ENCODE measurements at places on chromosomes 11 and 22.

- no peak for DNase-seq
These were observed 4.0 kb downstream of the OR51E1 start for GRCh38 chr11:4647766-4648165.

DNA sequence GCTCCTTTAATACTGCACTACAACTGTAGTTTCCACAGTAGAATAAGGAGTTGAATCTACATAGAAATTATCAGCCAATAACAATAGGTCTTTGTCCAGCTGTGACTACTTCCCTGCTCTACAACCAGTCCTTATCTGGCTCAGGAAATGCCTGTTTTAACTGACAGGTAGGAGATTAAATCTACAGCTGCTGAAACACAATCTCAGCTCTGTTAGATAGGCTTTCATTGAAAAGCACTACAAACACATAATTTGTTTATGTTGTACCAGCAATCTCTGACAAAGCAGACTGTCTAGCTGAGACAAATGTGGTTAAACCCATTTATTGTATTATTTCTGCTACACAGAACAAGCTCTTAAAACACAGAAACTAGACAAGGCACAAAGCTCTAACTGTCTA lies 230.0 kb downstream of the SOX6 start:
- DNase-seq, result no peak

- peak; percentile 65 for DNase-seq
These were observed 8.5 kb downstream of the RAB30 start for GRCh38 chr11:83063073-83063754.

DNA sequence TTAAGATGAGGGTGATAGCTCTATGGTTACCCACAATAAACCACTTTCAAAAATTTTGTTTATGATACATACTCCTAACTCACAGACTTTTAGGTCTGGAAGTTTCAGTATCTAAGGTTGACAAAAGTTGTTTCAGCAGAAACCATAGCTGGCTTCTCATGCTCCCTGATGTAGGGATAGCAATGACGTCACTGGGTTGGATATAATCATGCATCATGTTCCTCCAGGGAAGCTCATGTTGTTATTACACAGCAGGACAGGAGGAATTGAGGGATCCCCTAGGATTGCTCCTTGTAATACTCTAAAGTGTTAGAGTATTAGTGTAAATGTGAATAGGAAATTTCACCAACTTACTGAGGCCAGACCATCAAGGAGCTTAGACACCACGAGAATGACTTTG lies 23.6 kb downstream of the APOL3 start:
- peak; percentile 27 for DNase-seq

DNA sequence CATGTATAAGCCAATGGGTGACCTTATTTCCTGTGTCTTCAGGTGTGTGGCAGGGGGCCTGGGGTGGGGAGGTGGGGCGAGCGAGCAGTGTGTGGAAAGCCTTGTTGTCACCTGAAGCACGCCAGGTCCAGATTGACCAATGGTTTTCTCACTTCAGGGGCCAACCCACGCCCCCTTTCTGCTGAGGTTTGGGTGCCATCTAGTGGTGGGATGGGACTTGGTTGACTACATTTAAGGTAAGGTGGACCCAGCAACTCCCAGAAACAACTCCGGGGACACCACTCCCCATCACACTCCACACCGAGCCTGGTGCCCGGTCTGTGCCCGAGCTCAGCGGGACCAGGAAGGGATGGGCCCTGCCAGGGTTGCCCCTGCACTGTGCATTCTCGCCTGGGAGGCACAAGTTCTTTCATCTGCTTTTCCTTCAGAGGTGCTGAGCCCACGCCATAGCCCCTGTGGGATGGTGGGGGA lies 40.0 kb downstream of the TPCN2 start:
- peak; percentile 75 for DNase-seq

- no peak for DNase-seq
These were observed 49.7 kb downstream of the ARRB1 start for GRCh38 chr11:75301601-75302345.

DNA sequence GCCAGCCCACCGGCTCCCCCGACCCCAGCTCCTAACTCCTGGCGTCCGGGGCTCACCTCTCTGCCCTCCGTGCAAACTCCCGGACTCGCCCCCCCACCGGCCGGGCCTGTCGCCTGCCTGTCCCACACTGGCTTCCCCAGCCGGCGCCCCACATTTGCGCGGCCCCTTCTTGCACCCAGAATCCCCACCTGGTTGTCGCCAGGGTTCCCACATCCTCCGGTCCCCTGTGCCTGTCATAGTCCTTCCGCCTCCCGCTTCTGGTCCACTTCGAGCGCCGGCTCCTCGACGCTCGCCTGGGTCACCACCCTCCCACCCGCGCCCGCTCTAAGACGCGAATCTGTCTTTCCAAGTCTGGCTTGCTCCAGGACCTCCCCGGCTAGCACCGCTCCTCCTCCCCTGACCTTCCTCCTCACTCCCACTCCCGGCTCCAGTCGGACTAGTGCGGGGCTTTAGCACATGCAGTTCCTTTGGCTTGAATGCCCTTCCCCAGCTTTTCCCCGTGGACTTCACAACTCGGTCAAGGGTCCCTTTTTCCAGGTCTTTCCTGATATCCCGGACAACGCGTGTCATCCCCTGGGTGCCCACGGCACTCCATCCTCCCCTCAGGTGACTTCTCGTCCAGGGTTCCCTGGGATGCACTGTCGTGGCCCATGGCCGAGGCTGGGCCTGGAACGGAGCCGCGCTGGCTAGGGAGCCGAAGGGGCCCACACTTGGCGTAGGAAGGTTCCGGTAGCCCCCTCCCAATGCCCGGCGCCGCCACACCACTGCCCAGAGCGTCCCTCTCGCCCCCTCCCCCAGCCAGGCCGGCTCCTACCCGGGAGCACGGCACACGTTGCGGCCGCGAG lies 635 bp downstream of the SCARF2 start:
- DNase-seq, result peak; percentile 28

DNA sequence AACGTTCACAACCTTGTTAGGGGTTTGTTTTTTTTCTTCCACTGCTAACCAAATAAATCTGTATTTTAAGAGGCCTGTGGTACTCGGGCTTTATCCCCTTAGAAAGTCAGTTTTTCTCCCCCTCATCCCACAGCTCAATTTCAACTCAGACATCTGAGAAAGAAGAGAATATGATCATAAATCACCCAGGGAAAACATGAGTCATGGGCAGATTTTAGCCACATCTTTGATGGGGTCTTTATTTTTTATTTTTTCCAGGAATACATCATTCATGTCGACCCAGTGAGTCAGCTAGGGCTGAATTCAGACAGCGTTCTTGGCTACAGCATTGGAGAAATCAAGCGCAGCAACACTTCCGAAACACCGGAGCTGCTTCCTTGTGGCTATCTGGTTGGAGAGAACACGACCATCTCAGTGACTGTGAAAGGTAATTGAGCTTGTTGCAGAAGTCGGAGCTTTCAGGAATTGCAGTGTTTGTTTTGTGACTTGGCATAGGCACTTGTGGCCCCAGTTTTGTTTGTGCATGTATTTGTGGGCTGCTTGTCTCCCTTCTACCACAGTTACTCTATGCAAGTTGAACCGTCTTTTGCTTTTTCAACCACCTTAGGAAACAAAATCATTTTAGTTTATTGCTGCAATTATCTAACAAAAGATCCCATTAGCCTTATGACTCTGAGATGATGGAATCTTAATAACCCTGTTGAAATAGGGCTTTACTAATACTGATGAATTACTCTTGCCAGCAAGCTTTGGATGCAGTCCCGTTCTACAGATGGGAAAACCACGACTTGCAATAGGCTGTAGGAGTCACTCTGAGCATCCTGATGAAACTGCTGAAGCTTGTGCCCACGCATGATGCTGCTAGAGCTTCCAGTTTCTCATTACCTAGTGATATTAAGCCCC lies 62.7 kb downstream of the DBX1 start:
- peak; percentile 96 for DNase-seq

- no peak for DNase-seq
These were observed 489.7 kb downstream of the MIAT start for GRCh38 chr22:27146866-27147633.

DNA sequence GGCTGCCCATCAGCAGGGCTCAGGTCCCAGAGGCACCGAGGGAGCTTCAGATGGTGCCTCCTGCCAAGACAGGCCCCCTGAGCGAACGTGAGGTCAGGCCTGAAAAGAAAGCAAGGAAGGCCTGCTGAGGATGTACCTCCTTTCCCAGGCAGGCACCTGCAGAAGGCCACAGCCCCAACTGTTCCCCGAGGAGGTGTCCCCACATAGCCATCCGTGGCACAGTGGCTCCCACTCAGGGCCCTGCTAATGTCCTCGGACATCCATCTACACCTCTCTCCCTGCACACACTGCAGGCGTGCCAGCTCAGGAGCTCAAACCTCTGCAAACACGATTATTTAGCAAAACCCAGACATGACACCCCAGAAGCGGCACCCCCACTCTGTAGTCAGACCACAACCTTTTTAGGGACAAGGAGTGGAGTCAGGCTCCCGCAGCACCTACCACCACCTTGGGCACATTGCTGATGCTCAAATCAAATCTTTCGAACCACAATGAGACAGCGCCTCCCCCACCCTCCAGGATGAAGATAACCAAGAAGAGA lies 36.9 kb downstream of the SHANK2 start:
- DNase-seq, result no peak

DNA sequence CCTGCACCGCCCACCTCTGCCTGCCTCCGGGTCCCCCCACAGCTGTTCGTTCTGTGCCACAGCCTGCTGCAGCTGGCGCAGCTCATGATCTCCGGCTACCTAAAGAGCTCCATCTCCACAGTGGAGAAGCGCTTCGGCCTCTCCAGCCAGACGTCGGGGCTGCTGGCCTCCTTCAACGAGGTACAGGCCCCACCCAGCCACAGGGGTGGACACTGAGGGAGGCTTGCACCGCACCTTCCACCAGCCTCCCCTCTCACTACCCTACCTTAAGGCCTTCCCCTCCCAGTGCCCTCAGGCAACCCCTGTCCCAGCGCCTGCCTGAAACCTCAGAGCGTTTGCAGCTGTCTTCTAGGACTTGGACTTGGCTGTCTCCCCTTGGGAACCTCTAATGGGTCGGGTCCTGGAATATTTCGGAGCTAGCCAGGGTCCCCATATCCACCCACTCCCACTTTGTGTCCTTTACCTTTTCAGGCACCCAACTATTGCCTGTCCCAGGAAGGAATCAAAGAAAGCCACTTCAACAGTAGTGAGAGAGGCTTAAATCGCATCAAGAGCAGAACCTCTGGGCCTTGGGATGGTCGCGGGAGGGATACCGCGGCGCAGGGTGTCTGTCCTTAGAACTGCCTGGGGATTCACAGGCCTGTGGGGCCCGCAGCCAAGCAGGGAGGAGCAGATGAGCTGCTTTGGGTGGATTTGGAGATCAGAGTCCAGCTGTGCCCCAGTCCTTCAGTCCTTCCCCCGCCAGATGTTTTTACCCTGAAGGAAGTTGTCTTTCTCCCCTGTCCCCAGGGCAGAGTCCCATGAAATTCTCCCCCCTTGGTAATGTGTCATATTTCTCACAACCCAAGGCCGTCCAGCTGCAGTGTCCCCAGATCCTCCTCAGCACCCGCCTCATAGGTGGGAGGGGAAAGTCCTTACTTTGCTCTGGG lies 13.3 kb downstream of the SLCO2B1 start:
- DNase-seq, result no peak

GRCh38 chr11:58560842-58561241 lies 14.8 kb downstream of the LPXN start:
- DNase-seq, result no peak

- peak; percentile 34 for DNase-seq
These were observed 213.8 kb downstream of the DSCAML1 start for GRCh38 chr11:117583063-117583801.

- peak; percentile 23 for DNase-seq
These were observed 11.9 kb downstream of the SNX19 start for GRCh38 chr11:130904380-130904779.

DNA sequence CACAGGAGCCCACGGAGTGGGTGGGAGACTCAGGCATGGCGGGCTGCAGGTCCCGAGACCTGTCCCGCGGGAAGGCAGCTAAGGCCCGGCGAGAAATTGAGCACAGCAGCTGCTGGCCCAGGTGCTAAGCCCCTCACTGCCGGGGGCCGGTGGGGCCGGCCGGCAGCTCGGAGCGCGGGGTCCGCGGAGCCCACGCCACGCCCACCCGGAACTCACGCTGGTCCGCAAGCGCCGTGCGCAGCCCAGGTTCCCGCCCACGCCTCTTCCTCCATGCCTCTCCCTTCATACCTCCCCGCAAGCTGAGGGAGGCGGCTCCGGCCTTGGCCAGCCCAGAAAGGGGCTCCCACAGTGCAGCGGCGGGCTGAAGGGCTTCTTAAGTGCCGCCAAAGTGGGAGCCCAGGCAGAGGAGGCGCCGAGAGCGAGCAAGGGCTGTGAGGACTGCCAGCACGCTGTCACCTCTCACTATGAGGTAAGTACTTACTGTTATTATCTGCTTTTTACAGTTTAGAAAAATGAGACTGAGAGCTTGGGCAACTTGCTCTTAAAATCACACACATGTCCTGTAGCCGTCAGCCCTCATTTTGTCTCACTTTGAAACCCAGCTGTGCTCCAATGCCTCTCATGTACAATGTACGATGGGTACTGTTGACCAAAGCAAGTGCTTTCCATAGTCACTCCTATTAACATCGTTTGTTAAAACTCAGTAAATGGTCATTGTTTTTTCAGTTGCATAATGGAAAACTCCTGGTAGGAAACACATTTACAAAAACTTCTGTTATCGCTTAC lies 12.2 kb upstream of the OR10D3 start:
- DNase-seq, result no peak

- no peak for DNase-seq
These were observed 21.4 kb upstream of the AMOTL1 start for GRCh38 chr11:94746721-94747120.

All from fibroblast of skin of right biceps (primary cell).